Tibial nerve (tissue), 4 donors: ENCODE measurements at places on chromosomes 7 and 10. TPM values are rescaled to one million over a fixed set of nuclear protein-coding genes. Genes with fewer than 3 reads are reported as not detected.
A peak's percentile ranks its signal among the peaks of the same experiment; 100 is the strongest.

- H3K4me1 ChIP-seq = no peaks in the 10 kb centered on the region
- no peaks in the 10 kb centered on the region for H3K27me3 ChIP-seq
- DNase-seq = no peak
- H3K4me3 ChIP-seq = no peak overlapping the region
- no peak overlapping the region for H3K27ac ChIP-seq
Measured at GRCh38 chr10:63396133-63396761, 69.5 kb downstream of the JMJD1C start.

The EXOC4 gene
- 70.0 TPM for total RNA-seq

DNA sequence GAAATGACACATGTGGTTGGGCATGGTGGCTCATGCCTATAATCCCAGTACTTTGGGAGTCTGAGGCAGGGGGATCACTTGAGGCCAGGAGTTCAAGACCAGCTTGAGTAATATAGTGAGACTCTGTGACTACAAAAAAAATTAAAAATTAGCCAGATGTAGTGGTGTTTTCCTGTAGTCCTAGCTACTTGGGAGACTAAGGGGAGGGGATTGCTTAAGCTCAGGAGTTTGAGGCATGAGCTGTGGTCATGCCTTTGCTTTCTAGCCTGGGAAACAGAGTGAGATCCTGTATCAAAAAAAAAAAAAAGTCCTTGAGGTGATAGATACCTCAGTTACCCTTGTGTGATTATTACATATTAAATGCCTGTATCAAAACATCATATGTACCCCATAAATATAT is 116.7 kb downstream of the SLC25A40 start:
- no peaks in the 10 kb centered on the region for H3K36me3 ChIP-seq
- no peaks in the 10 kb centered on the region for H3K4me1 ChIP-seq
- DNase-seq = no peak
- no peaks in the 10 kb centered on the region for H3K27me3 ChIP-seq

DNA sequence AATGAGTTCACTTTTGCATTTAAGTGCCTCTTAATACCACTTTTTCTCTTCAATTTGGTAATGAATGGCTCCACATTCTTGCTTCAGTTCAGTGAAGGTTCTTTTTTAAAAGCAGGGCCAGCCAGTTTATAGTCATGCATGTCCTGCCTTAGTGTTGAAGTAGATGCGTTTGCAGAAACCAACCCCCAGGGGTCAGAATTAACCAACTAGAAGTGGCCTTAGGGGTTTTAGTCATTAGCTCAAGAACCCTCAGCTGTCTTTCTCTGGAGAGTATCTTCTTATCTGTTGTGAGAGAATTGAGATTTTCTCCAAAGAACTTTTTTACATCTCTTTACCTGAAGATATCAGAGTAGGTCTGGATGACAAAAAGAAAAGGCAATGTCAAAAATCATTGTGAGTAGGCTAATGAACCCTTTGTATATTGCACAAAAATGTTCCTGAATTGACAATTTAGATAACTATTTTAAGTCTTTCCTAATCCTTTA is 82.2 kb downstream of the PIK3CG start:
- no peaks in the 10 kb centered on the region for H3K4me1 ChIP-seq
- no peak overlapping the region for H3K4me3 ChIP-seq
- H3K27me3 ChIP-seq = no peaks in the 10 kb centered on the region
- peak; percentile 38 for DNase-seq
- H3K27ac ChIP-seq = no peak overlapping the region

The OR2A5 gene
- not detected for total RNA-seq

The TFR2 gene
- total RNA-seq = not detected
